ENCODE measurements at places on chromosomes 2 and 18.

DNA sequence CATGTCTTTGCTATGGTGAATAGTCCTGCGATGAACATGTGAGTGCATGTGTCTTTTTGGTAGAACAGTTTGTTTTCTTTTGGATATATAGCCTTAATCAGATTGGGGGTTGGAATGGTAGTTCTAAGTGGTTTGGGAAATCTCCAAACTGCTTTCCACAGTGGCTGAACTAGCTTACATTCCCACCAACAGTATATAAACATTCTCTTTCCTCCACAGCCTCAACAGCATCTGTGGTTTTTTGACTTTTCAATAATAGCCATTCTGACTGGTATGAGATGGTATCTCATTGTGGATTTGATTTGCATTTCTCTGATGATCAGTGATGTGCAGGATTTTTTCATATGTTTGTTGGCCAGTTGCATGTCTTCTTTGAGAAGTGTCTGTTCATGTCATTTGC lies 112.2 kb upstream of the SESTD1 start:
- no peak for DNase-seq

DNA sequence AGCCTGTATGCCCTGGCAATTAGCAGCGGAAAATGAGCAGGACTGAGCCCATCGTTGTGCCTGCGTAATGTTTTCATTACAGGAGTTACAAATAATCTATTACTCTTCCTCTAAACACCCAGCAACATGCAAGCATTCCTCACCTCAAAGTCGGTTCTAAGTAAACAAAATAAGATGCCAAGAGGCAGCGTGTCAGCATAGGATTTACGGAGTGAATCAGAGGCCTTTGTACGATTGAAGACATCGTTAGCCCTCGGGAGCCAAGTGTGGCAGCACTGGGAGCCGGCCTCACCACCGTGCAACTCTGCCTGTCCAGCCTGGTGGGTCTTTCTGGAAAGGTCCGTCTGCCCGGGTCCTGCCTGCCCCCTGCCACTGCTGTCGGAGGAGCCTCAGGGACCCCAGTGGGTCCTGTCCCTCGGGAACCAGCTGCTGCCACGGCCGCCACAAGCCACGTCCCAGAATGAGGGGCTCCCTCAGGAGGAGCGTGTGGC lies 80.1 kb upstream of the CTDP1 start:
- DNase-seq = no peak

DNA sequence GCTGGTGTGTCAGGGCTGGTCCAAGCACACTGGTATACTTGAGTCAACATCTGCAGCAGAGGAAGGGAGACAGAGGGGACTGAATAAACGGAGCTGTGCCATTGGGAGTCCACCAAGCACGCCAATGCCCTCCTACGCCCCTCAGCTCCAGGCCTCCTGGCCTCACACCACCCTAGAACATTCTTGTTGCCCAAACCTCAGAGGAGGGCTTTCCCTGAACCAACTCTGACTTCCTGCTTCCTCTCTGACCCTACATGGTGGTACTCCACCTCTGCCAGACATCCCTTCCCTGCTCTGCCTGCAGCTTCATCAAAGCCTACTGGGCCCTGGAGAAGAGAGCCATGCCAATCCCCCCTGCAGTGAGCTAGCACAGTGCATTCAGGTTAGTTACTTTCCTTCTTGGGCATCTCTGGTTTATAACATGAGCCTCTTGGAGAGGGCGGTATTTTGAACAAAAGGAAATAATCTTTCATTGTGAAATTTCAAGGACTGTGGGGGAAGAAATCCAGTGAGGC lies 54.4 kb downstream of the ZBTB7C start:
- DNase-seq = no peak

- DNase-seq = no peak
Observed at GRCh38 chr2:52342458-52342857, 1310.5 kb upstream of the NRXN1 start.

GRCh38 chr2:60531701-60532133 lies 21.7 kb downstream of the BCL11A start:
- DNase-seq = no peak

DNA sequence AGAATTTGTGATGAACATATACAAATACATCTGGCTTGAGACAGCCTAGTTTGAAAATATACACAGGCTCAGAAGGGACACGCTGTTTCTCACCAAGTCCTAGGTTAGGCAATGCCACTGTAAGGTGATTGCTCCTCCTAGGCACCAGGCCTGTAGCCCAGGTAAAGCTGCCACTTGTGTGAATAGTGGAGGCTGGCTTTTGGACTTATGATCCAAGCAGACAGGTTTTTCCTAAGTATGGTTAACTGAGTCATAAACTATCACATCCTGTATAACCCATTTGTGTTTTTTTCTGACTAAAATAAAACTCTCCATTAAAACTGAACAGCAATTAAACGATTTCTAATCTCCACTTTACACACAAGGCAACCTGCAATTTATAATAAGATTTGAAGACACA lies 81.0 kb downstream of the SEMA4F start:
- DNase-seq = no peak

GRCh38 chr2:134401789-134402188 lies 147.9 kb downstream of the MGAT5 start:
- no peak for DNase-seq

GRCh38 chr2:122481244-122481622 lies 725.8 kb downstream of the TSN start:
- DNase-seq = no peak

DNA sequence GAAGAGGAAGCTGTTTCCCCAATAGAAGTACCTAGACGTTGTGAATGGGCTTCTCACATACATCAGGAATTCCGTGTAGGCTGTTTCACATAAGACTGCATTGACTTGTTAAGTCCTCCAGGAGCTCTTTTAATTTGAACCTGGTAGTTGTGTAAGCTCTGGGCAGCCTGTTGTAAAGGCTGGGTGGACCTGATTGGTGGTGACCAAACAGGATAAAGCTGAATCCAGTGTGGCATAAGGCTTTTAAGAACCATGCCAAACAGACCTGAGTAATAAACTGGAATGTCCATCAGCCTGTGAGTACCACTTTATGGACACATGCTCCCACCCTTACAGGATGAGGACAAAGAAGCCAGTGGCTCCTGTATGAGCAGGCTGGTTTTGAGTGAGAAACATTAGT lies 24.1 kb downstream of the RMND5A start:
- no peak for DNase-seq

Measured in T-helper 9 cell (primary cell).